Retinal pigment epithelial cell (primary cell): ENCODE measurements at places on chromosomes 7 and 10.

GRCh38 chr10:70742537-70743429 lies 42.4 kb downstream of the TBATA start:
- no peak for DNase-seq

DNA sequence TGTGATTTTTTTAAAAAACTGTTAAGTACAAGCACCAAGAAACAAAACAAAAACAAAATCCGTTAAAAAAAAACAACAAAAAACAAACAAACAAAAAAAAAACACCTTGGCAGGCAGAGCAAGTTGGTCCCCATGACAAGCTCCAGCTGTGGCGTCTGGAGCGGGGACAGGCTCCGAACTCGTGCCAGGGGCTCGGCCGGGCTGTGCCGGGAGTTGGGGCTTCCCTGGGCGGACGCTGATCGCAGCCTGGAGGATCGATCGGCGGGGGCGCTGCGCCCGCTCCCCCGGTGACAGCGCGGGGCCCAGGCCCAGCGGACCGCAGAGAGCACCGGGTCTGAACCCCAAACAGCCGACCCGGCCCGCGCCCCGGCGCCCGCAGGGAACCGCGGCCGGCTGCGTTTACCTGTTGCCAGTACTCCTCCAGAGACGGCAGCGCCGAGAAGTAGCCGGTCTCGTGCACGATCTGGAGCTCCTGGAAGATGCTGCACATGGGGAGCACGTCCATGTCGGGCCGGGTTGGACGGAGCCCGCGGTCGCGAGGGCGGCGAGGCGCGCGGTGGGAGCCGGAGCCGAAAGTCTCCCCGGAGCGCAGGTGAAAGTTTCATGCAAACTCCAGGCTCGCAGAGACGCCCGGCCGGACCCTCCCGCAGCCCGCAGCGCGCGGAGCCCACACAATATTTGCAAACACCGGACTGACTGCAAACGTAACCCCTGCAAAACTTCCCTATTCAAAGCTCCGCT lies at the start of gene KLF6:
Gene KLF6, minus strand, starts transcription at position 700 of the 741 bp plus-strand sequence. Its CDS starts 195 bp downstream, at position 505.
- DNase-seq, result no peak

GRCh38 chr7:130793855-130794618 lies 60.0 kb upstream of the KLF14 start:
- DNase-seq, result peak; percentile 9

- DNase-seq, result no peak
These were observed 56.0 kb downstream of the GSAP start for GRCh38 chr7:77360104-77360503.

GRCh38 chr10:99236627-99237309 lies 1.1 kb upstream of the HPSE2 start:
- no peak for DNase-seq

DNA sequence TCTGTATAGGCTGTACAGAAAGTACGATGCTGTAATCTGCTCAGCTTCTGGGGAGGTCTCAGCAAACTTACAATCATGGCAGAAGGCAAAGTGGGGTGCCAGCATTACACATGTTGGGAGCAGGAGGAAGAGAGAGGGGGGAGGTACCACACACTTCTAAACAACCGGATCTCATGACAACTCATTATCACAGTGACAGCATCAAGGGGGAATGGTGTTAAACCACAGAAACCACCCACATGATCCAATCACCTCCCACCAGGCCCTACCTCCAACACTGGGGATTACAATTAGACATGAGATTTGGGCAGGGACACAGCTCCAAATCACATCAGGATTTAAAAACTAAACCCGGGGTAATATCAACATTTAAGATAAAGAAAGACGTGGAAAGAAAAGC lies 468.8 kb upstream of the AUTS2 start:
- DNase-seq, result no peak

GRCh38 chr10:86827639-86828038 lies 71.2 kb downstream of the BMPR1A start:
- no peak for DNase-seq

GRCh38 chr7:13797545-13797944 lies 191.9 kb downstream of the ETV1 start:
- DNase-seq, result no peak

GRCh38 chr10:113644185-113645120 lies 19.4 kb downstream of the NRAP start:
- no peak for DNase-seq

DNA sequence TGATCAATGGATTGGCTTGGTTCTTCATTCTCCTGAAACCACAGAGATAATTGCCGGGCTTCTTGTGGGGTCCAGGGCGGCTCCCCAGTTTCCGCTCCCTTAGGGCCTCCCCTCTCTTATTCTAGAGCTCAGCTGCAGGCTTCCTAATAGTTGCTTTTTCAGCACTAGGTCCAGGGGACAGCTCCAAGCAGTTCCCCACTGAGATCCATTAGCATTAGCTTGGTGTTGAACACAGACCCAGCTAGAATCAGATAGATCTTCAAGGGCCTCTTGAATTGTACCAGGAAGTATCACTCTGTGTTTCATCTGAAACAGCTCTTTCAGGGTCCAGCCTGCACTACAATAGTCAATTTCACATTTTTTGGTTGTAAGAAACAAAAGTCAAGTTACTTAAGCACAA lies 238.7 kb downstream of the SEC23IP start:
- DNase-seq, result no peak

DNA sequence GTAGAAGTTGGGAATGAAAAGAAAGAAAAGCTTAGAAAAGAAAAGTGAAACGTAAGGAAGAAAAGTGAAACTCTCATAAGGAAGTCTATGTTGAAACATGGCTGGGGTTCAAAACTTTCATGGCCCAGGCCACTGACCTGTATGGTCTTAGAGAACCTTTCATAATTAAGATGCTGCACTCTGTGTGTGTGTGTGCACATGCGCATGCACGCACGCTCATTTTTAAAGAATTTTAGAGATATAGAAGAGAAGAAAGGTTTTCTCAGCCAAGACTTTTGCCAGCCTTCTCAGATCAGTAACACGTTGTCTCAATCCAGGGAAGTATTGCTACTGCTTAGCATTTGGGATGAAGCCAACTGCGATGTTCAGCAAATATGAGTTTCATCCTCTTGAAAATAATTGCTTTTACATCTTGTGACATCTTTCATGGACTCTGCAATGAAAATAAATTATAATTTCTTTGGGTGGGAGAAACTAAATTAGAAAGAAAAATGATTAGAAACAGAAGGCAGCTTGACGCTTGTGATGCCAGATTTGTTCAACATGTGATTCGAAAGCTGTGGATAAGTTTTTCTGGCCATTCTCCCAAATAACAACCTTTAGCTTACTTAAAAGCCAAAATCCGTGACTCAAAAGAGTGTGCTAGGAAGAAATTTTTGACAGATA lies 16.2 kb upstream of the SLC26A4 start:
- DNase-seq, result peak; percentile 35

DNA sequence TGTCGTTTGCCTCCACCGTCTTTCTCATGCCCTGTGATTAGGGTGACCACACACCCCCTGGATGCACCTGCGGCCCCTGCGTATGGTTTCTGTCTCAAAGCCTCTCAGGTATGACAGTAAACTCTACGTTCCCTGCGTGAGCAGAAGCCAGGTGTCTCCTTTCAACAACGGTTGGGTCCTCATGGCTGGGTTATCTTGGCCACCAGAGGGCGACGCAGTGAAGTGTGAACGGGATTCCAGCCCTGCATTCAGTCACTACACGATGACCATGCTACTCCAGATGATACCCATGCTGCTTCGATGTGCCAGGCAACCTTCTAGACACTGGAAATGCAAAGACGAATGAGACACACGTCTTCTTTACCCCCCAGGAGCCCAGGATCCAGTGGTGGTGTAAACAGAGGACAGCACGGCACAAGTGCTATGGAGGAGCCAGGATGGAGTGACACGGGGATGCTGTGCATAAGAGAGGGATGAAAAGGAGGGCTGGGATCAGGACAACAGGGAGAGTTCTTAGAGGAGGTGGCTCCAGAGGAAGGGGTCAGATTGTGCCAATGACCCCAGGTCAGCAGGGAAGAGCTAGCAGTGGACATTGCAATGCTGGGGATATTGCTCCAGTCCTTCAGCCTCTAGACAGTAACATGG lies 228.1 kb upstream of the PFKP start:
- no peak for DNase-seq

- no peak for DNase-seq
These were observed 399.2 kb downstream of the SORCS1 start for GRCh38 chr10:106765241-106765754.

GRCh38 chr10:110918643-110919348 lies at the start of gene BBIP1:
TSS of gene BBIP1 (minus strand) at chr10:110919180. CDS start at chr10:110918157, 1,023 bp downstream.
- DNase-seq, result peak; percentile 99

GRCh38 chr7:90629297-90629918 lies 33.3 kb downstream of the CDK14 start:
- no peak for DNase-seq

- no peak for DNase-seq
These were observed 368.4 kb downstream of the ARL4A start for GRCh38 chr7:13055732-13056368.

DNA sequence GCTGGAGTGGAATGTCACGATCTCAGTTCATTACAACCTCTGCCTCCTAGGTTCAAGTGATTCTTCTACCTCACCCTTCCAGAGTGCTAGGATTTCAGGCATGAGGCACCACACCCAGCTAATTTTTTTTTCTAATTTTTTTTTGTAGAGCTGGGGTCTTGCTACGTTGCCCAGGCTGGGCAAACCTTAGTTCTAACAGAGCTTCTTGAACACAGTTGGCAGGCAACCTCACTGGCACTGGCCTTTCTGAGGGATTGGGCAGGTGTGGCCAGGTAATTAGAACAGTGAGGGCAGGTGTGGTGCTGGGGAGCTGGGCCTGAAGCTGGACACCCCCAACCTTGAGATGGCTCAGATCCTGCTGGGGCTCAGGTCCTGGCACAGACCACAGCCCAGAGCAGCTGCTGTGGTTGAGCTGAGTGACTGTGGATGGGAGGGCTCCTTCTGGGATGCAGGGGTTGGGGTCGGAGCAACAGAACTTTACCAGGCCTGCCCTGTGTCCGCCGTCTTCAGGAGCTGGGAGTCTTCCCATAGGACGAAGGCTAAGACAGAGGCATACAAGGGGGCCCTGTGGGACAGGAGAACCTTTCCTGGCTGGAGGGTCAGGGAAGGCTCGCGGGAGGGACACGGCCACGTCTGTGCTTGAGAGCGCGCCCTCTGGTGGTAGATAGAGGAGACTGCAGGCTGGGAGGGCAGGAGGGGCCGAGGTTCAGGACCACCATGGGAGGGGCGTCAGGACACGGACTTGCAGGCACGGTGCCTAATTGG lies 48.2 kb downstream of the COL26A1 start:
- DNase-seq, result no peak

- DNase-seq, result no peak
These were observed 27.0 kb downstream of the JMJD1C start for GRCh38 chr10:63438506-63439498.

DNA sequence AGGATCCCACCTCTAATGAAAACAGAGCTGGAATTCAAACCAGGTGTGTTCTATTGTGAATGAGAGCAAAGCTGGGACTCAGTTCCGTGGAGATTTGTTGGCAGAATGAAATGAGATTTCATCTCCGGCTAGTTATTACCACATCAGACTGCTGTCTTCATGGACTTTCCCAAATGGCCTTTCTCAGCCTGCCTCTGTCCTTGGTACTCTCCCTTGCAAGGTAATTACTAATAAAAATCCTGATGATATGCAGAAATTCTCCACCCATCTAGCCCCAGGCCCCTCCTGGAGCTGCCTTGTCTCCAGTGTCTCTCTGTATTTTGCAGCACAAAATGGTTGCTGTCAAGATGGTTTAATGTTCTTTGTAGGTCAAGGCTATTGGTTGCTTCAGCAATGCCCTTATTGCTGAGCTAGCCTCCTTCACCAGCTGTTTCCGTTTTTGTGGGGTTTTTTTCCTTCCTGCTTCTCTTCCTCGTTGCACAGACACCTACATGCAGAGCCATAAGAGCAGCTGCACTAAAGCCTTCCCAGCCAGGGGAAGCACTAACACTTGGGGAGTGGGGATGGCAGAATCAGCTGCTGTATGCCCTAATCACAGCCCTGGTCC lies 185.0 kb upstream of the GHITM start:
- DNase-seq, result no peak

DNA sequence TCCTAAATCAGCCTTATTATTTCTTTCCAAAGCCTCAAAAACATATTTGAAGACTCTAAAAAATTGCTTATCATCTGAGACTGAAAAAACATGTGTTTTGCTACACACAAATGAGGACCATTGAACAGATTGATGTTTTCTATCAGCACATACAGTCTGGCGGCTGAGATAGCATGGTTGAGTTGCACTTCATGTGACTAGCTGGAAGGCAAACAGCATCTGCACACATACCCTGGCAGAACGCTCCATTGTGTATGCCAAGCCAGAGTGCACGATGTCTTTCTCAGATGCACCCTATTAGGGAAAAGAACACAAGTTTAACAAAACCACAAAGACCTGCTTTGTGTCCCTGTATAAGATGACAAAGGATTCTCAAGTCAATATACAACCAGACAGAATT lies 33.0 kb downstream of the FAM25A start:
- no peak for DNase-seq

GRCh38 chr7:12638851-12639456 lies 48.5 kb upstream of the ARL4A start:
- DNase-seq, result no peak

DNA sequence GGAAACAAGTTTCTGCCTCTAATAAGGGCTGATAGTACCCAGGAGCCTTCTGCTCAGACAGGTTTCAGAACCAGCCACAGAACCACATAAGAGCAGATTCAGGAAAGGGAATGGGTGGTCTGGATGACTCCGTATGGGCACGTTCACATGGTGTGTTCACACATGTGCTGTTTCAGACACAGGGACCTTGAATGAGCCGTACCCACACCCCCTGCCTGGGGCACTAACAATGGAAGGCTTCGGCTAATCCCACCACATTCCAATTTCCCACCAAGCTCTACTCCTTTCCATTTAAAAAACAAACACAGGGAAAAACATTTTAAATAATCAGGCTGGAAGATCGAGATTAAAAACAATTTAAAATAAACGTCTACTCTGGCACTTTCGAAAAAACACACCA lies 217.3 kb downstream of the GRID1 start:
- DNase-seq, result no peak

DNA sequence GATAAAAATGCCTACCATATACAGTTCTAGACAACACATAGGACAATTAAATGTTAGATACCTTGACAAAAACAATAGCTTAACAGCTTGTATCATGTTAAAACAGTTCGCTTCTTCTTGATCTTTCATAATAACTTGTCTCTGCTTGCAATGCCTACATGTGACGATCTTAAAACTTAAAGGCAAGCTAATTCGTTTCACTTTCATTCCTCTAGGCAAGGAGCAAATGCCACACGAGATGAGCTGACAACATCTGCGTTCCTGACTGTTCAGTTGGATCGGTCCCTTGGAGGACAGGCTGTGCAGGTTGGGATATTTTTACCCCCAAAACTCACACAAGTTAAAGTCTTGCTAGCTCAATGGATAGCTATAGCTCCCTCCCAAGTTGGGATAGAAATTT lies 51.6 kb upstream of the ARL4A start:
- no peak for DNase-seq

GRCh38 chr7:7581531-7582179 lies 15.0 kb downstream of the MIOS start:
- no peak for DNase-seq

- no peak for DNase-seq
These were observed 24.8 kb upstream of the DLD start for GRCh38 chr7:107865956-107866775.

DNA sequence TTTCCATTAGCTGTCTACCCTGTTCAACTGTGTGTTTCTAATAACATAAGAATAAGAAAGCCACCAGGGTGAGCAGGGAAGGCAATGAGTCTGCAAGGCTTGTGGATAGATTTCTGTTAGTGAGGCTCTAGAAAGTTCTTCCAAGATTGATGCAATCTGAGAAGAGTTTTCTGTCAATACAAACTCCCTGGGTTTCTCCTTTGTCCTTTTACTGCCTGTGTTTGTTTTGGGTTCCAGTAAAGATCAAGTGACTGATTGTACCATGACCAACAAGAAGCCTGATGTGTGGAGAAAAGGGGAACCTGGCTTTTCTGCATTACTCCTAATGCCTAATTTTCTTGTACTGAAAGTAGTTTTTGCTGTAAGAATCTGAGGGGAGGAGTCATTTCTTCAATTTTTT lies 139.9 kb downstream of the CFTR start:
- no peak for DNase-seq
